NCI-H187 (cell line): ENCODE measurements at places on chromosomes 11 and 22.
A peak's percentile ranks its signal among the peaks of the same experiment; 100 is the strongest.

DNA sequence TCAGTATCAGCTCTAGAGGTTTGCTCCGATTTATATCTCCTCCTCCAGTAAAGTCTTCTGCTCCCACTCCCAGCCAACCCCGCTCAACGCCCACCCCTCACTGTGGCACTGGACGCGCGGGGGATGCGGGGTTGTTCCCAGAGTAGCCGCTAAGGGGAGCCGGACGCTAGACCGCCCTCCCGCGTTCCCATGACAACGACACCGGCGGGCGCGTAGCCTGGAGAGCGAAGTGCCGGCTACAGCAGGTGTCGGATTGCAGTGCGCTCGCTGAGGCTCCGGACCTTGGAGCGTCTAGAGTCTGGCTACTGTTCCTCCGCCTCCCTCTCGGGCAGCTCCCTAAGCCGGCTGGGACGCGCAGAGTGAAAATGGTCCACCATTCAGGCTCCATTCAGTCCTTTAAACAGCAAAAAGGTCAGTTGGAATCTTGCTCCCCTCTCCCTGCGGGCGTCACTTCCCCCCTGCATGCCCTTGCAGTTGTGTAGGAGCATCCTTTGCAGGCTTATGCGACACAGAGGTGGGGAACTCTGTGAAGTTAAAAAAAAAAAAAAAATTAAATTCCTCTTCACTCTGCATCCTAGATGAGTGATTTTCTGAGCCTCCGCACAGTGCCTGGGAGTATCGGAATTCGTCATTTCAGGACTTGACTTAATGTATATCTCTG lies at the start of gene ANO3:
Gene ANO3, plus strand, starts transcription at position 220 of the 661 bp plus-strand sequence. Its CDS starts 146 bp downstream, at position 366.
- peak; percentile 65 for DNase-seq

- DNase-seq = no peak
Observed at GRCh38 chr11:64052938-64053622, 17.3 kb downstream of the FLRT1 start.

- no peak for DNase-seq
Observed at GRCh38 chr22:16961477-16962186, 46.4 kb downstream of the GAB4 start.

GRCh38 chr11:45983471-45983845 lies 61.0 kb downstream of the LARGE2 start:
- no peak for DNase-seq

- no peak for DNase-seq
Observed at GRCh38 chr11:60781286-60781980, 3.7 kb upstream of the MS4A10 start.

- DNase-seq = no peak
Observed at GRCh38 chr11:72574548-72575460, 99.4 kb downstream of the PDE2A start.

DNA sequence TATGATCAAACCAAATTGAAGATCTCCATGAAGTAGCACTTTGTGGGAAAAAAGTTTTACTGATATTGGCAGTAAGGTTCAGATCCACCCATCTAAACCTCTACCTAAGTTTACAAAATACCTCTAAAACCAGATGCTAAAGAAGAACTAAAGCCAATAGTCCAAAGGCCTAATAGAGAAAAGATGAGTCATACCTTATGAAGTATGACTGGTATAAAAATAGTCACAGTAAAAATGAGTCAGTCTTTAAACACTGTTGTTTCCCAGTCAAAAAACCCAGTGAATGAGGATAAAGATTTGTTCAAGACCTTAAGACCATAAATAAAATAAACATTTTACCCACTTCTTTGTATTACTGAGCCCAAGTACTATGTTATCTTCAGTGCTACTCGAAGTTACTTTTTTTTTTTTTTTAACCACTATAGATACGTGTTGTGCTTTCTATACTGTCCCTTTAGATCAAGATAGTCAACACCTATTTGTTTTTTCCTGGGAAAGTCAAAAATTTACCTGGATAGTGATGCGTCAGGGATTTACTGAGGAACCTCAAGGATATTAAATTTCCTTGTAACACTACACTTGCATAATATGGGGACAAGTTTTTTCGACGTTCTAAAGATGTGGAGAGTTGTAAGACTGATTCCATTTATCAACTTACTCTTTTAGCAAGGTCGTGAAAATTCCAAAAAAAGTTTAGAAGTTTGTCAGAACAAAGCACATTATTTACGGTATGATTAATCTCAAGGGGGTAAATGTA lies 87.3 kb downstream of the CCDC73 start:
- no peak for DNase-seq
